Tibial artery (tissue), 4 donors: ENCODE measurements at places on chromosomes 7 and 10.
A peak's percentile ranks its signal among the peaks of the same experiment; 100 is the strongest.

GRCh38 chr7:68258609-68259008, 1262.0 kb downstream of the TYW1 start:
- no peak overlapping the region for H3K4me3 ChIP-seq
- no peaks in the 10 kb centered on the region for H3K4me1 ChIP-seq
- DNase-seq = no peak
- H3K36me3 ChIP-seq = no peaks in the 10 kb centered on the region

- H3K4me1 ChIP-seq = peaks cover 61% of the 10 kb centered on the region
- H3K4me3 ChIP-seq = no peak overlapping the region
- H3K27ac ChIP-seq = peak overlapping the region; percentile 36
Observed at GRCh38 chr7:131012477-131013031, 278.5 kb upstream of the KLF14 start.

GRCh38 chr7:29345590-29345989, 151.0 kb downstream of the CHN2 start:
- H3K4me1 ChIP-seq = peaks cover 6% of the 10 kb centered on the region
- DNase-seq = no peak
- H3K36me3 ChIP-seq = no peaks in the 10 kb centered on the region

- no peak overlapping the region for H3K27ac ChIP-seq
- H3K36me3 ChIP-seq = no peaks in the 10 kb centered on the region
- H3K27me3 ChIP-seq = no peaks in the 10 kb centered on the region
- H3K4me3 ChIP-seq = no peak overlapping the region
- no peak for DNase-seq
Observed at GRCh38 chr7:143960813-143961610, 6.4 kb downstream of the OR2F1 start.

- H3K36me3 ChIP-seq = peaks cover 7% of the 10 kb centered on the region
- H3K27me3 ChIP-seq = no peaks in the 10 kb centered on the region
- DNase-seq = no peak
- H3K4me3 ChIP-seq = no peak overlapping the region
- H3K4me1 ChIP-seq = no peaks in the 10 kb centered on the region
Observed at GRCh38 chr10:91444211-91445182, 34.4 kb downstream of the HECTD2 start.

GRCh38 chr7:102456327-102456726, 8.3 kb downstream of the ALKBH4 start:
- no peak overlapping the region for H3K4me3 ChIP-seq
- DNase-seq = no peak
- H3K4me1 ChIP-seq = no peaks in the 10 kb centered on the region
- no peaks in the 10 kb centered on the region for H3K27me3 ChIP-seq
- no peak overlapping the region for H3K27ac ChIP-seq

GRCh38 chr10:21494191-21495001, 31.1 kb downstream of the SKIDA1 start:
- H3K27ac ChIP-seq = peak overlapping the region; percentile 5
- peaks cover 35% of the 10 kb centered on the region for H3K4me1 ChIP-seq
- H3K4me3 ChIP-seq = peak overlapping the region; percentile 66

DNA sequence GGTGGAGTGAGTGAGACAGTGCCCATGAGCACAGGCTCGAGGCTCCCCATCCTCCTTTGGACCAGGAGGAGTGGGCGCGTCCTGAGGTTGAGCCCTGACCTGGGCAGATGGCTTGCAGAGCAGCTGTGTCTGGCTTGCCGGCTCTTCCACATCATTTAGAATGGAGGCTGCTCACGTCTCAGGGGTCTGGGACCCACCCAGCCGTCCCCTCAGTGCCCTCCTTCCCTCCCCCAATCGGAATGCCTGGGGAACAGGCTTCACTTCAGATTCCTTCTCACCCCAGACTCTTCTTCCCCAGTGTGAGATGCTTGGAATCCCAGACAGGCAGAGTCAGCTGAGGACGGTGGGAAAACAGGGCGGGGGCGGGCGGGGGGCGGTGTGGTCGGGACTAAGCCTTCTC, 968.6 kb upstream of the ZNF722 start:
- H3K27ac ChIP-seq = no peak overlapping the region
- H3K36me3 ChIP-seq = no peaks in the 10 kb centered on the region
- DNase-seq = no peak
- no peaks in the 10 kb centered on the region for H3K27me3 ChIP-seq

GRCh38 chr7:72444026-72444776, 32.1 kb upstream of the CALN1 start:
- H3K4me3 ChIP-seq = no peak overlapping the region
- no peaks in the 10 kb centered on the region for H3K4me1 ChIP-seq
- H3K36me3 ChIP-seq = no peaks in the 10 kb centered on the region
- DNase-seq = no peak

DNA sequence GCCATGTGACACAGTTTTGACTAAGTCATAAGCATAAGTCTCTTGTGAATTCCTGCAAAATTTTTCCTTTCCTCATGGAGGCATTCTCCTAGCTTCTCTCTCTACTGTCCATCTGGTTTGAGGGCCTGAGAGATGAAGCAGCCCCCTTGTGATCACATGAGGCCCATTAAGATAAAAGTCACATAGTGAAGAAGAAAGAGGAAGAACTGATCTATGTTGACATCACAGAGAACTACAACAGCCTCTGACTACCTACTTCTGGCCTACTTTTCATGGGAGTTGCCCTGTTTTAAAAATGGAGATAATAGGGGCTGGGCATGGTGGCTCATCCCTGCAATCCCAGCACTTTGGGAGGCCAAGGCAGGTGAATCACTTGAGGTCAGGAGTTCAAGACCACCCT, 50.4 kb downstream of the TFEC start:
- H3K4me1 ChIP-seq = no peaks in the 10 kb centered on the region
- no peak for DNase-seq
- no peaks in the 10 kb centered on the region for H3K27me3 ChIP-seq
- H3K36me3 ChIP-seq = no peaks in the 10 kb centered on the region
- H3K27ac ChIP-seq = no peak overlapping the region

- no peak for DNase-seq
- H3K4me1 ChIP-seq = peaks cover 28% of the 10 kb centered on the region
- no peaks in the 10 kb centered on the region for H3K27me3 ChIP-seq
- no peak overlapping the region for H3K4me3 ChIP-seq
- no peaks in the 10 kb centered on the region for H3K36me3 ChIP-seq
Observed at GRCh38 chr10:12444981-12445700, 95.8 kb downstream of the CAMK1D start.

DNA sequence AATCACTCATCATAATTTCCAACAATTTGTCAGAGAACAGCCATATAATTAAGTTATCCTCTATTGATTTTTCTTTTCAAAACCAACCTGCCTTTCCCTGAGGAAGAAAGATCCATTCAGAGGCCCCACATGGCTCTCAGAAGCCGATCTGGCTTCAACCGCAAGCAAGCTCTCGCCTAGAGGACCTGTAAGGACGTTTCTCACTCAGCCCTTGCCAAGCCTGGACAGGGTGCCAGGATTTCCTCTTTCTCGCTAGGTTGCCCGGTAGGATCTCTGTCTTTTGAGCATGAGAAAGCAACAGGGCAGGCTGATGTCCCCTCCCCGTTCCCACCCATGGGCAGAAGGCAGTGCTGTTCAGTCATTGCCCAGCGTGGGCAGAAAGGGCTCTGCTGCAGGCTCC, 13.0 kb downstream of the AIFM2 start:
- no peaks in the 10 kb centered on the region for H3K4me1 ChIP-seq
- no peak overlapping the region for H3K4me3 ChIP-seq
- H3K36me3 ChIP-seq = peaks cover 26% of the 10 kb centered on the region
- DNase-seq = no peak
- no peak overlapping the region for H3K27ac ChIP-seq
- no peaks in the 10 kb centered on the region for H3K27me3 ChIP-seq

DNA sequence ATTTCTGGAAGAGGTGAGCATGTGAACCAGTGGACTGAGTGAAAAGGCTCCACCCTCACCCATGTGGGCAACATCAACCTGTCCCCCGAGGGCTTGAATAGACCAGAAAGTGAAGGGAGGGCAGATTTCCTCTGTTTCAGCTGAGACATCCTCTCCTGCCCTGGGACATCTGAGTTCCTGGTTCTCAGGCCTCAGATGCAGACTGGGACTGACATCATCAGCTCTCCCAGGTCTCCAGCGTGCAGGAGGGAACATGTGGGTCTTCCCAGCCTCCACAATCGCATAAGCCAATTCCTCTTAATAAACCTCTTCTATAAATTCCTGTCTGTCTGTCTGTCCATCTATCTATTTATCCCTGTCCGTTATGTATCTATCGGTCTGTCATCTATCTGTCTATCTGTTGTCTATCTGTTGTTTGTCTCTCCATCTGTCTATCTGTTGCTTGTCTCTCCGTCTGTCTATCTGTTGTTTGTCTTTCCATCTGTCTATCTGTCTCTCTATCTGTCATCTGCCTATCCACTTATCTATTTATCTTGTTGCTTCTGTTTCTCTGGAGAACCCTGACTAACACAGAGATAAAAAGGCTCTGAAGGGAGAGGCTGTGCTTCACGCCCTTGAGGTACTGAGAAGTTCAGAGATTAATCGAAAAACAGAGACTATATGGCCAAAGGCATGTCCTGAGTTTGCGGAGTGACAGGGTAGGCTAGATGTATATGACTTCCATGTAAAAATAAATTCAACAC, 140.3 kb upstream of the PFKP start:
- H3K4me3 ChIP-seq = no peak overlapping the region
- DNase-seq = no peak
- H3K27me3 ChIP-seq = no peaks in the 10 kb centered on the region
- H3K4me1 ChIP-seq = no peaks in the 10 kb centered on the region

DNA sequence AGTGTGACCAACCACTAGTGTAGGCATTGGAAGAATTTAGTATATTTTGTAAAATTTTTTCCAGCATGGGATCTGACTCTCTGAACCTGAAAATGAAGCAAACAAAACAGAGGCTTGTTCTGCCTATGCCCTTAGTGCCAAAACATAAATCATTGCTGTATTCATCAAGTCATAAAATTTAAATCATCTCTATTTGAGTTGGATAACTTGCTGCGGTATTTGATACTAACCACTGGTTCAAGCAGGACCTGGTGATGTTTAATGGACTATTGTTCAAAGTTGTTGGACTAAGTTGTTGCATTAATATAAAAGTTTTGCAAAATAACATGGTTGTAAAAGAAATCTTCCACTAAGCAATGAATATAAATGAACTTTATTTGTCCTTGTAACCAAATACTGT, 19.8 kb upstream of the RPA3 start:
- DNase-seq = no peak
- no peaks in the 10 kb centered on the region for H3K27me3 ChIP-seq
- H3K27ac ChIP-seq = no peak overlapping the region

- H3K27ac ChIP-seq = no peak overlapping the region
- no peak overlapping the region for H3K4me3 ChIP-seq
- DNase-seq = no peak
- H3K36me3 ChIP-seq = no peaks in the 10 kb centered on the region
Observed at GRCh38 chr7:141710301-141710700, 2.1 kb downstream of the WEE2 start.

DNA sequence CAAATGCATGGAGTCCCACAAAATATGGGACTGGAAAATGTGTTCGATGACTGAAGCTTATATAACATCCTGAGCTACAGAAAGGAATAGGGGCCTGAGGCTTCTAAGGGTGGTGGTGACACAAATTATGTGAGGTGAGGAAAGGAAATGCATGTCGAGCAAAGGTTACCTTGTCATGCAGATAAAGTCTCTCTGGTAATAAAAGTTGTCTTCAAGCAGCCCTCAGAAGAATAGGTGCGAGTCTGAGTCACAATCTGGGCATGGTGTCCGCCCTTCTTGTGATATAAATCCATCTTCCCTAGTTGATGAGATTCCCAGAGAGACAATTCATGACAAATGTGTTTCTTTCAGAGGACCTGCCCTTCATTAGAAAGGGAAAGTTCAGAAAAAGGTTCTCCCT, 985.2 kb upstream of the C7orf33 start:
- no peaks in the 10 kb centered on the region for H3K36me3 ChIP-seq
- no peaks in the 10 kb centered on the region for H3K27me3 ChIP-seq
- H3K27ac ChIP-seq = no peak overlapping the region

- H3K4me1 ChIP-seq = no peaks in the 10 kb centered on the region
- peaks cover 26% of the 10 kb centered on the region for H3K36me3 ChIP-seq
- DNase-seq = no peak
- H3K27me3 ChIP-seq = no peaks in the 10 kb centered on the region
- no peak overlapping the region for H3K4me3 ChIP-seq
- no peak overlapping the region for H3K27ac ChIP-seq
Observed at GRCh38 chr10:125076121-125076825, 84.1 kb downstream of the CTBP2 start.

GRCh38 chr7:150787321-150788281, 12.6 kb downstream of the TMEM176B start:
- peaks cover 3% of the 10 kb centered on the region for H3K36me3 ChIP-seq
- no peak for DNase-seq
- no peak overlapping the region for H3K4me3 ChIP-seq
- H3K27ac ChIP-seq = no peak overlapping the region

GRCh38 chr7:16982640-16983350, 101.0 kb upstream of the AGR3 start:
- peaks cover 9% of the 10 kb centered on the region for H3K4me1 ChIP-seq
- no peaks in the 10 kb centered on the region for H3K27me3 ChIP-seq
- no peak overlapping the region for H3K27ac ChIP-seq
- no peak overlapping the region for H3K4me3 ChIP-seq

- no peaks in the 10 kb centered on the region for H3K27me3 ChIP-seq
- H3K27ac ChIP-seq = no peak overlapping the region
- no peak overlapping the region for H3K4me3 ChIP-seq
- DNase-seq = no peak
- H3K36me3 ChIP-seq = no peaks in the 10 kb centered on the region
Observed at GRCh38 chr7:40120020-40120419, 14.4 kb downstream of the MPLKIP start.

DNA sequence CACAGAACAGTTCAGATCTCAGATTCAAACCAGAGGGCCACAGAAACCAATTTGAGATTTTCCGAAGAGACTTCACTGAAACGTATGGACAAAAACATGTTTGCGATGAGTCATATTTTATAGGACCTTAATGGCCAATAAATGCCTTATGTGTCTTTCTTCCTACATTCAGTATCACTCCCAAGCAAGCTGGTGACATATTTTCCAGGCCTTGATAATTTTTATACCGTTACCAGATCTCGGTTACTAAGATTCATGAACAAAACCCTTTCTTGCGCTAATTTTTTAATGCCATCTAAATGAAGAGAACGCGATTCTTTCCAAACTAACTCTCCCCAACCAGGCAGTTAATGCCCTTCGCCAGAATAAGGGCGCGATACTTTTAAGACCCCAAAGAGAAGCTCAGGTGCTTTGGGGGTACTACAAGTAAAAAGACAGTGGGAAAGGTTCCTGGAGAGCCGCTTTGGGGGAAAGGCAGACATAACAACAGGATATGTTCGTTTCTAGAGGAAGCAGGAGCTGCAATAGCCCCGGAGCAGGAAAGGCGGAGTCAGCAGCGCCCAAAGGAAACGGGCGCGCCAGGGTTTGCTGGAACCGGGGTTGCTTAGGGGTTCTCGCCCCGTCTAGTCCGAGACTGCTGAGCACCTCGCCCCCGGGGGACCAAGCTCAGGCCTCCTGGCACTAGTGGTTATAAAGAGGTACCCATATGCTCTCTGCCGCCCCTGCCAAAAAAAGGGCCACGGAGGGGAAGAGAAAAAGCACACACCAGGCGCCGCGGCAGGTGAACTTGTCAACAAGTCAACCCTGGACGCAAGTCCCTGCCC, 884 bp downstream of the ICA1 start:
- DNase-seq = peak; percentile 64
- no peaks in the 10 kb centered on the region for H3K27me3 ChIP-seq
- peak overlapping the region; percentile 57 for H3K4me3 ChIP-seq
- no peaks in the 10 kb centered on the region for H3K36me3 ChIP-seq

- no peaks in the 10 kb centered on the region for H3K36me3 ChIP-seq
- H3K27ac ChIP-seq = no peak overlapping the region
- H3K4me1 ChIP-seq = peaks cover 19% of the 10 kb centered on the region
- no peaks in the 10 kb centered on the region for H3K27me3 ChIP-seq
- no peak overlapping the region for H3K4me3 ChIP-seq
- no peak for DNase-seq
Observed at GRCh38 chr7:39735903-39736302, 112.5 kb downstream of the RALA start.
